Fibroblast of skin of back (primary cell): ENCODE measurements at places on chromosomes 2 and 18.

DNA sequence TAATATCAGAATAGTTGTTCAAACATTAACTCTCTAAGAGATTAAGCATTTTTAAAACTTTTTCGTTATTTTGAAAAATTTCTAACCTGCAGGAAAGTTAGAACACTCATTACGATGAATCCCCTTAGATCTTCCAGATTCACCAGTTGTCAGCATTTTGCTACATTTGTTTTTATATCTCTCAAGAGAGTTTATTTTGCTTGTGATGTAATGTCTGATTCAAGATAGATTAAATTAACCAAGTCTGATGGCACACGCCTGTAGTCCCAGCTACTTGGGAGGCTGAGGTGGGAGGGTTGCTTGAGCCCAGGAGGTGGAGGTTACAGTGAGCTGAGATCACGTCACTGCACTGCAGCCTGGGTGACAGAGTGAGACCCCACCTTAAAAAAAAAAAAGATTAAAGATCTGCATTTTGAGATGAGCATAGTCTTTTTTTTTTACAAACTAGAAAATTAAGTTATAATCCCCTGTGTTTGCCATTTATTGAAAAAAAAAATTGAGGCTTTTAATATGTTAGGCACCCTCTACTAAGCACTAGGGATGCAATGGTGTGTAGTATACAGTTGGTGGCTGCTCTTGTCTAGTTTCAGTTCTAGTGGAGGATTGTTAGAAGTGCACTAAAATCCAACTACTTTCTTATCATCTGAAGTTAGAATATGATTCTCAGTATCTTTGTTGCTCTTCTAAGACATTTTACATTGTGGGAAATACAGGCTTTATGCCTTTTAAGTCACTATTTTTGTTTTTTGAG, 20.9 kb downstream of the RAB10 start:
- DNase-seq: peak; percentile 22

DNA sequence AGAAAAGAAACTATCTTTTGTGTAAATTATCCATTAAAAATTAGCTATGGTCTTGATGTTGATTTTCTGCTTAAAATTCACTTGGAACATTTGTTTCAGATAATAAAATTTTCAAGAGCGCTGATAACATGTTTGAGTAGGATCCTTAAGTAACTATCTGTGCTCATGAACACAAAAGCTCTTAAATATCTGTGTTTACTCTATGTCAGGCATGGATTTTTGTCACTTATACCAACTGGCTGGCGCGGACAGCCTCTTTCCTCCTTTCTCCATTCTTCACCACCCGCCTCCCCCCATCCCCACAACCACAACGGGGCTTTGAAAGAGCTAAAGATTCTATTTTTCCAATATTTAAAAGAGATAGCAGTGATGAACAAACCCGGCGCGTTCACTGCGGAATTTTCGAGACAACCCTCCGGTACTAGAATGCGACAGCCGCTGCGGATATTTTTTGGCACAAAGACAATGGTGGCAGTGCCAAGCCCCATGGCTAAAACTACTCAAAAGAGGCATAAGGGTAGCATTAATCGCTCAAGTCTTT, 181.5 kb downstream of the TCF4 start:
- DNase-seq: no peak

DNA sequence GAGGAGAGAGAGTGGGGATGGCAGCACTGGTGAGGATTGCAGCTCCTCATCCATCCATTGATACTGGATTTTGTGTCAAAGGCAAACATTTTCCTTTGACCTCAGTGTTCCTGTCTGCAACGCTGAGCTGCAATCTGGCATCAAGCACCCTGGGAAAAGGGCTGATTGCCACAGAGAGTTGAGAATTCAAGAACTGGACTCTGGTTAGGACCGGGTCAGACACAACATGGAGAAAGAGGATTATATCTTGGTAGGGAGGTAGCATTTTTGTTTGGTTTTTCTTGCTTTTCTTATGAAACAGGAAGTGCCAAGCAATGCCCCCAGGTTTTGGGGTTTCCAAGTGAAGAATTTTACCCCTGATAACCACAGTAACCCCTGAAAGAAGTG, 81.9 kb upstream of the PKDCC start:
- DNase-seq: peak; percentile 26

DNA sequence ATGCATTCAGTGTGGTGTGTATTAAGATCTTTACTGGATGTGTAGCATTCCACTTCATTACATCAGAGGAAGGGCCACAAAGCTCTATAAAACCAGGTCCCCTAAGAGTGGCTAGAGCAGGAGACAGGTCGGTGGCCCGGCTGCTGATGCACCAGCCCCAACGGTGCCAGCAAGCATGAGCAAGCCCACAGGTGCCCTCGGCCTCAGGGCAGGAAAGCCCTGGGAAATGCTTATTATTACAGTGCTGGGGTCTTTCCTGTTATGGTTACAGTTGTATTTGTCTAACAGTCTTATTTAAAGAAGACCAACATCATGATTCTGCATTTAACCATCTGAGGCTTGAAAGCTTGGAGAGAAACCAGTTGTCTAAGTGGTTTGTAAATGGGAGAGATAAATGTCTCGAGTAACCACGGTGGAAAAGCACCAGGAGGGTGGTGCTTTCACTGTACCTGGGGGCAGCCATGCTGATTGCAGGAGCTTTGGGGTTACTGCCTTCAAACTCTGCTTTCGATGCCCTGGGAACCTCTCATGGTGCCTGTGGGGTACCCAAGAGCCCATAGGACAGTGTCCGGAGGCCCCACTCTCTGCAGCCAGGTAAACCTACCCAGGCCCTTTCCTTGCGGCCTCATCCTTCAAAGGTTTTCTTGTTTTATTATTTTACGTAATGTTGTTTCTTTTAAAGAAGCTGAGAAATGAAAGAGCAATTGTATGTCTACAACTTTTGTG, 133.1 kb downstream of the SH3RF3 start:
- no peak for DNase-seq

- no peak for DNase-seq
Observed at GRCh38 chr2:98935777-98936352, at the start of gene CRACDL. TSS of gene CRACDL (minus strand) at chr2:98936225. CDS start at chr2:98846800, 89,425 bp downstream.
